RKO (cell line): ENCODE measurements at places on chromosomes 1 and 21.
A peak's percentile ranks its signal among the peaks of the same experiment; 100 is the strongest.

GRCh38 chr1:13737398-13737797, 37.4 kb downstream of the PRDM2 start:
- DNase-seq: no peak

GRCh38 chr1:110057963-110058518, 12.4 kb downstream of the ALX3 start:
- DNase-seq: no peak

DNA sequence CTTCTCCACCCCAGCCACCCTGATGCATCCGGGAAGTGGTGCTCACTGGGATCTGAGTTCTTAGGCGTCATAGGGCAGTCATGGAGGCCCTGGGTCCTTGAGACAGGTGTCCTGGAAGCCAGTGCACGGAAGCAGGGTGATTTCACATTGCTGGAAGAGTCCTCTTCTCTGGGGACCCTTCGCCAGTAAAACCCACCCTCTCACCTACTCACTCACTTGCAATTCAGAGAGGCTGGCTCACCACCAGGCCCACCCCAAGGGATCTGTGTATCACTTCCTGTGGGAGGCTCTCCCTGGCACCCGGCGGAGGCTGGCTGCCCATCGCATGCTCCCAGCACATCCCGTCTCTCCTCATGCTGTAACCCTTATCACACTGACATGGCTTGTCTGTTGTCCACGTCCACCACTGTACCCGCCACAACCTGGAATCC, 40.2 kb upstream of the EPS8L3 start:
- DNase-seq: no peak

DNA sequence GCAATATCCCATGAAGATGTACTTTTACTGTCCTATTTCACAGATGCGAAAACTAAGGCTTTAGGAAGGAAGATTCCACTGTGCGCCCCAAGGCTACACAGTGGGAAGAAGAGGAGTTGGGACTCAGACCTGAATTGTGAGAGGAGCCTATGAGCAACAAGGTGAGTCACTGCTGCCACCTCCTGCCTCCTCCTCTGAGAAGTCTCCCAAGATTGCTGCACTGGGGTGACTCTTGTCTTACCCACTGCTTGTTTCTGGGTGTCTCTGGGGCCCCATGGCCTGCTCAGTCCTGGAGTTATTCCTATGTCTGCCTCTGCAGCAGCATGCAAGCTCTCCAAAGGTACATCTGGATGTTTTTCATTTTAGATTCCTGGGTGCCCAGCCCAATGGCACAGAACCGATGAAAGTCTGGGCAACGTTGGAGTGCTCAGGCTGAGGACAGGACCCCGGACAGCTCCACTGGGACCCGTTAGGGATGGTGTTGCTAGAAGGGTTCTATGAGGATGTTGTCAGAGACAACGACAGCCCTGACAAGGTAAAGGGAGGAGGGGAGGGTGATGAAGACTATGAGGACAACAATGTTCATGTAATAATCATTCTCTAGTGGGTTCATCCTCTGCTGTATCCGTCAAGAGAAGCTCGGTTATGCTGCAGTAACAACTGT, 11.0 kb upstream of the C1QA start:
- DNase-seq: peak; percentile 16

DNA sequence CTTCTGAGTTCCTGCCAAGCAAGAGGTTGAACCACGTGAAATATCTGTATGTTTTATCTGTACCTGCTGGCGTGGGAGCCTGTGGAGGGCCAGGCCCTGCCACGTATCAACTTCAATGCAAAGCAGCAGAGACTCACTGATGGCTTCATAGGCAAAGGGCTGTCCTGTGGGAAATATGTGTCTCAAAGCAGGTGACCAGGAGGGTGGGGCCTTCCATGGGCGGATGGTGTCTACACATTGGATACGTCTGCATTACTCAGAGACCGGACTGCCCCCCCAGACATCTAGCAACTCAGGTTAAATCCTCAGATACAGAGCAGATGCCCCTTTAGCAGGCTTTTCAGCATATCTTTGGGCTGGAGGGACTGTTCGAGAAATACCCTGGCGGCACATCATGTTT, 210.8 kb upstream of the C1orf174 start:
- no peak for DNase-seq

DNA sequence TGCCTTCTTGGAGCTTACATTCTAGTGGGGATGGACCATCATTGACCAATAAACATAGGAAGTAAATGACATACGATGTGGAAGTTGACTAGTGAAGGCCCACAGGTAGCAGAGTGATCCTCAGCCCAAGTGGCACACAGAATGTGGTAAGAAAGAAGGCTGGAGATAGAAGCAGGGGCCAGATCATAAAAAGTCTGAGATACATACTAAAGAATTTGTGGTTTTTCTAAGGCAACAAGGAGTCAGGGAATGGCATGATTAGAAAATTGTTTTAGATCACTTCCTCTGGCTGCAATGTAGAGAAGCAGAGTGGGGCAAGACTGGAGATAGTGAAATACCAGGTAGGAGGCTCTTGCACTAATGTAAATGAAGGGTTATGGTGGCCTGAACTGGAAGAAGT, 154.0 kb downstream of the VPS13D start:
- DNase-seq: no peak

- no peak for DNase-seq
Measured at GRCh38 chr1:70420320-70420719, 9.3 kb downstream of the CTH start.

DNA sequence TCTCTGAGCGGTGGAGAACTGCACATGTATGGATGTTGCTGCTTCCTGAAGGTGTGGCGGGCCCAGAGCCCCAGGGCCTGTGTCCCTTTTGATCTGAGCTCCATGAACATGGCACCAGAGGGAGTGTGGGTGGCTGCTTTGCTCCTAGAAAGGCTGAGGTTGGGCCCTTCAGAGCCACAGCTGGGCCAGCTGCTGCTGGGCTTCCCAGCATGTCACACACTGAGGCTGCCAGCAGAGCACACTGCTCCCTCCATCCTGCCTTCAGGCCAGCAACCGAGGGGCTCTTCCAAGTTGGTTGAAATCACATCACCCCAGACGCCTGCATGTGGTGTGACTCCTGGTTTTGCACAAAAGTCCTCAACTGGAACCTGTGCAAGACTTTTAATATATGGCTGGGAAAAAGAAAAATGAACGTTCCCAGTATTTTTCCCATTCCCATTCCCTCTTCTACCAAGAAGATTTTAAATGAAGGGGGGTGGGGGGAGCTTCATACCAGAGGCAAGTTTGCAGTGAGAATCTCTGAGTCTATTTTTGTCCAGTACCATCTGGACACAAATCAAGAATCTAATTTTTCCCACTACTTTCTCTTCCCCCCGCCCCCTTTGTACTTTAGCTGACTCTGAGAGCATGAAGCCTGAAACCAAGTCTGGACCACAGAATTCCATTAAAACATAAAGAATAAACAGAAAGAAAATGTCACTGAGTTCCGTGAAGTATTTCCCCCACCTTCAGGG, 26.2 kb upstream of the NGF start:
- no peak for DNase-seq

DNA sequence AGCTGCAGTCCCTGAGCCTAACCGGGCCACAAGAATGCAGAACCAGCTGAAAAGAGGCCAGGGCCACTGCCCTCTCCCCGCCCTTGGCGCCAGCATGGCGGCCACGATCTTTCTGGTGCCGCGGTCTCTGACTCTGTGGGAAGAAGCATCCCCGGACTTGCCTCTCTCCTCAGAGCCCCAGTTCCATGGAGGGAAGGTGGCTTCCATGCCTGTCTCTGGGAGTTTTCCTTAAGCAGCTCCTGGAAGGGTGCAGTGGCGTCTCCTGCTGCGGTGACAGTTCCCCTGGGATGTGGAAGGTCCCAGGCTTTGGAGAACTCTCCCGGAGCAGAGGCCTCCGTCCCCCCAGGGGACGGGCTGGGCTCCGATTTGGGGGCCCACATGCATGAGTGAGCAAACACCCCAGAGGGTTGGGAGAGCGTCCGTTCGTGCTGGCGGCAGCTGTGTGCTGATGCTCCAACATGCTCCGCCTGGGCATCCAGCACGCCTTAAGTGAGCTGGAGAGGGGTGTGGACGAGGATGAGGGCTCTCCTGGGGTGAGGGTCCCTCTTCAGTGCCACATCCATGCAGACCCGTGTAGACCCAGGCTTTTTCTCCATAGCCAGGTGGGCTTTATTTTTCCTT, 109.8 kb upstream of the COL6A1 start:
- DNase-seq: no peak

DNA sequence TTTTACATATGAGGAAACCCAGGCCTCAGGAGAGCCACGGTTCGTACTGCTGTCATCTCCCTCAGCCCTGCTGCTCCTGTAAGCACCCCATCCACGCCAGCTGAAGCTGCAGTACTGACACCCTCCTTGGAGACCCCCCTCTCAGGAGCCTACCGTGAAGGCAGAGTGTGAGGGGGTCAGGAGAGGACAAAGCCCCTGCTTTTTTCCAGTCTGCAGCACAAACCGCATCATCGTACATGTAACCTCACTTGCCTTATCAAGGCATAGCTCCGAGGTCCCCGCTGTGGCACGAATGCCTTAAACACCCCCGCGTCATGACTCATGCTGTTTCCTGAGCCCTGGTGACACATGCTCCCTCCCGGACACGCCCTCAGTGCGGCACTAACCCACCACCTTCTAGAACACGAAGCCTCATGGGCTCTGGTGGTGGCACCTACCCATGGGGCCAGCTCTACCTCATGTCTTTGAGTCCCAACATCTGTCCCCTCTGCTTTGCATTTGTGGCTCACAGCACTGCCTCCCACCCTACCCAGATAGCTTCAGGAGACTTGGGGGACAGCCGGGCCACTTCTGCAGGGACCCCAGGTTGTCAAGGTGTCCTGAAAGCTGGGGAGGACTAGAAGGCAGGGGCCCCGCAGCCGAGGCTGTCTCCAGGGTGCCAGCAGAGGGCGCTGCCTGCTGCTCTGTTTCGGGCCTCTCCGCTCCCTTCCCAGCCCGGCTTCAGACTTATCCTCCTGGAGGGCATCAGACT, 4.9 kb downstream of the SH3BGRL3 start:
- DNase-seq: peak; percentile 95

GRCh38 chr1:184649451-184649888, 105.2 kb downstream of the EDEM3 start:
- DNase-seq: no peak

DNA sequence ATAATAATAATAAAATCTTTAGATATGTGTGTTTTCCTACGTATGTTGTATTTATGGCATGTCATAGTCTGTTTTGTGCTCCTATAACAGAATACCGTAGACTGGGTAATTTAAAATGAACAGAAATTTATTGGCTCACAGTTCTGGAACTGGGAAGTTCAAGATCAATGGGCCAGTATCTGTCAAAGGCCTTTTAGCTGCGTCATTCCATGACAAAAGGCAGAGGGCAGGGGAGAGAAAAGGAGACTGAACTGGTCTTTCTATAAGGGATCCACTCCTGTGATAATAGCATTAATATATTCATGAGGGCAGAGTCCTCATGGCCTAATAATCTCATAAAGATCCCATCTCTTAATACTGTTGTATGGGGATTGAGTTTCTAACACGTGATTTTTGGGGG, 7.1 kb upstream of the SFT2D2 start:
- no peak for DNase-seq

DNA sequence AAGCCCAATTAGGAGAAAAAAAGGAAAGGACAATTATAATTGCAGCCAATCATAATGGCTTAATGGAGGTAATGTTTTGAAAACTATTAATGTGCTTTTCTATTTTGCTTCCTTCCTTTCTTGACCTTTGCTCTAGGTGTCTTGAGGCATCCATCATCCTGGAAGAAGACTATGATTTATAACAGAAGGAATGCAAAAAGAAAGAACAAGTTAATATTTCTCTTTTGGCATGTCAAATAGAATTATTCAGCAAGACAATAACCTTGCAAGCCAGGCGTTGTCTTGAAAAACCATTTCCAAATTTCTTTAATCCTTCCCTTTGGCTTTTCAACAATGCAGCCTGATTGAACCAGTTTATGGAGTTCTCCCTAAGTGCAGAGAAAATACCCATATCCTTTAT, 107.7 kb upstream of the USP24 start:
- DNase-seq: no peak

DNA sequence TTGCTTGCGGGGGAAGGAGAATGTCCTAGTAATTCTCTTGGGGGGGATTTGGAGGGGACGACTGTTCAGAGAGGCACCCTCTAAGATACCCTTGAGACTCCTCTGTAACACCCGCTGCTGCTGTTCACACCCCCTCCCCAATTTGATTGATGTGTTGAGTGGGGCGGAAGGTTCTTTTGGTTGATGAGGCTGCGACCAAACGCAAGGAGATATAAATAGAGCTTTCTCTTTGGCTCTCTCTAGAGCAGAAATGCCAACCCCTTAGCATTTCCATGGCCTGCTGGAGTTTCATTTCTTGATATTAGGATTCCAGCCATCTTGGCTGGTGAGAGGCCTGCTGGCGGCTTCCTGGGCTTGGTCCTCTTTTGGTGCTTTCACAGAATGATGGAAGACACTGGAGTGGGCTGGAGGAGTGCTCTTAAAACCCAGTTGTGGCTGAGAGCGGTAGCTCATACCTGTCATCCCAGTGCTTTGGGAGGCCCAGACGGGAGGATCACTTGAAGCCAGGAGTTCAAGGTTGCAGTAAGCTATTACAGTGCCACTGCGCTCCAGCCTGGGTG, 2.0 kb downstream of the PIK3CD start:
- no peak for DNase-seq

DNA sequence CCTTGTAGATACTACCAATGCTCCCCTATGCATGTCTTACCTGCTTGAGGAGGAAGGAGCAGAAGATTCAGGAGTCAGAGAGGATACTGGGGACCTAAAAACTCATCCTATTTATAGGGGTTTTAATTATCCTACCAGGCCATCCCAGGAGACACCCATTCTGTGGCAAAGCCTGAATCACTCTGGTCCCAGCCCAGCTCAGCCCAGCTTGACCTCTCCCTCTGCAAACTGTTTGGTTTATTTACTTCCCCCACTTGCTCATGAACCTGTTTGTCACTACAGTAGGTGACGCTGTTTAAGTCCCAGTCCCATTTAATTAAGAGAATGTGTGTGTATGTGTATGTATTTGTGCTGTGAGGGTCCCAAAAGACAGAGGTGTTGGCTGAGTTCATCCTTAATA, at the start of gene RPTN:
RPTN (minus strand) TSS at position 85 of the 400 bp plus-strand sequence. CDS start 1,339 bp downstream, outside the sequence.
- DNase-seq: no peak

- DNase-seq: no peak
Measured at GRCh38 chr1:7026169-7026568, 240.9 kb downstream of the CAMTA1 start.

- no peak for DNase-seq
Measured at GRCh38 chr1:61210435-61211154, 128.2 kb downstream of the NFIA start.
